ENCODE measurements at places on chromosomes 3 and 15. TPM values are rescaled to one million over a fixed set of nuclear protein-coding genes. Genes with fewer than 3 reads are reported as not detected.
A peak's percentile ranks its signal among the peaks of the same experiment; 100 is the strongest.

Gene MAP1A
- total RNA-seq, result 49.3 TPM

DNA sequence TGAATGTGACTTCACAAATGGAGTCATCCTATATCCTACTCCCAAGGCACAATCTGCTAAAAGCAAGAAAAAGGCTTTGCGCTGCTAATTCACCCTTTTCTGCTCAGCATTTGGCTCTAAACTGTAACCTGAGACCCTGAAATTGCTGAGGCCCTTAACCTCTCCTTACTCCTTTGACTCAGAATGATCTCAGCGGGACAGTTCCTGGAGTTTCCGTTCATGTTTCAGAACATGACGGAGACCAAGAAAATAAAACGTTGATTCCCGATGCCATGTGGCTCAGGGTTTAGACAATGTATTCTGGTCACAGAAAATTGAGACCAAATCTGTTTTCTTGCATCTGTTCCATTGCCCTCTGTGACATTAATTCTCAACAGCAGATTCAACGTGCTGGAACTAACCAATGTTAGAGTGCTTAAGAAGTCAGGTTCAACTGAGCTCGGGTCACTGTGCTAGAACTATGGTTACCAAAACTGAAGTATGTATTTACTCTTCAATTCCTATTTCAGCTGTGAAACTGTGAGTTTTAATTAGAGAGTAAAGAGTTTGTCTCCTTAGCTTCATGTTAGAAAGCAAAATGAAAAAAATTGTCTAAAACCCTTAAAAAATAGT is 45.4 kb upstream of the TMC3 start:
- no peak for DNase-seq
- H3K27ac ChIP-seq, result no peak overlapping the region
- H3K27me3 ChIP-seq, result no peaks in the 10 kb centered on the region
- no peak overlapping the region for H3K4me3 ChIP-seq
- H3K36me3 ChIP-seq, result no peaks in the 10 kb centered on the region

GRCh38 chr3:106282943-106283342 is 414.1 kb upstream of the CBLB start:
- no peaks in the 10 kb centered on the region for H3K27me3 ChIP-seq
- no peaks in the 10 kb centered on the region for H3K4me1 ChIP-seq
- DNase-seq, result no peak
- no peaks in the 10 kb centered on the region for H3K36me3 ChIP-seq

DNA sequence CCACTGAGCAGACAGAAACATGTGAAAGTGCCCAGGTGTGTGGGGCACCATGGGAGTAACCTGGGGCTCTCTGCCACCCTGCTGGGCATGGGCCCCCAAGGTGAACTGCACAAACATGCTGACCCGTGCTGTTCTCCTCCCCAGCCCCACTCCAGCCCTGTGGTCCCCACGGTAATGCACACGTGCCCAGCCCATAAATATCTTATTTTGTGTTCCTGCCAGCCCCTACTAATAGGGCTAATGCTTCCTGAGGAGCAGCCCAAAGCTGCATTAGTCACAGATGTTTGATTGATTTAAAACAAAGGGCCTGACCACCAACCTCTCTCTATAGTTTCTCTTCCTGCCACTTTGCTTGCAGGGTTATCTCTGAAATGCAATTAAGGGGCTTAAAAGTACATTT is 95.4 kb downstream of the ABHD5 start:
- no peak overlapping the region for H3K27ac ChIP-seq
- DNase-seq, result no peak
- H3K4me1 ChIP-seq, result no peaks in the 10 kb centered on the region
- no peak overlapping the region for H3K4me3 ChIP-seq
- H3K36me3 ChIP-seq, result no peaks in the 10 kb centered on the region

- H3K4me1 ChIP-seq, result no peaks in the 10 kb centered on the region
- H3K4me3 ChIP-seq, result no peak overlapping the region
- DNase-seq, result no peak
- no peak overlapping the region for H3K27ac ChIP-seq
These were observed 23.0 kb upstream of the BFSP2 start for GRCh38 chr3:133376810-133377209.

GRCh38 chr15:96347181-96348111 is 16.9 kb downstream of the NR2F2 start:
- no peak overlapping the region for H3K4me3 ChIP-seq
- H3K27ac ChIP-seq, result no peak overlapping the region
- H3K36me3 ChIP-seq, result no peaks in the 10 kb centered on the region
- DNase-seq, result peak; percentile 45
- no peaks in the 10 kb centered on the region for H3K27me3 ChIP-seq

DNA sequence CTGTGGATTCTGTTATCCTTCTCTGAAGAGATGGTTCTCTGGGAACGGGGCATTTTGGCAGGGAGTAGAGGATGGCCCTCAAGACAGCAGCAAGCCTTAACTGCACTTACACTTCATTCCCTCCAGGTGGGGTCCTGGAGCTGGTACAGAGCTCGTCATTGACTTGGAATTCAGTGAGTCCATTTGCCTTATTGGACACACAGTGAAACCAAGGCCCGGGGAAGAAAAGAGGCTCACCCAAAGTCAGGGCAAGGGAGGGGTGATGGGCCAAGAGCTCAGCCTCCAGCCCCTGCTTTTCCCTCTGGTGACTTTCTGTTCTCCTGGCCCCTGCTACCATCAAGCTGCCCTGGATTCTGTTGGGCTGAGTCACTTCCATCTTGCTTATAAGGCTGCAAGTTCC is 125.6 kb downstream of the ETFA start:
- no peak overlapping the region for H3K27ac ChIP-seq
- no peaks in the 10 kb centered on the region for H3K27me3 ChIP-seq
- DNase-seq, result no peak
- no peaks in the 10 kb centered on the region for H3K4me1 ChIP-seq
- no peaks in the 10 kb centered on the region for H3K36me3 ChIP-seq

DNA sequence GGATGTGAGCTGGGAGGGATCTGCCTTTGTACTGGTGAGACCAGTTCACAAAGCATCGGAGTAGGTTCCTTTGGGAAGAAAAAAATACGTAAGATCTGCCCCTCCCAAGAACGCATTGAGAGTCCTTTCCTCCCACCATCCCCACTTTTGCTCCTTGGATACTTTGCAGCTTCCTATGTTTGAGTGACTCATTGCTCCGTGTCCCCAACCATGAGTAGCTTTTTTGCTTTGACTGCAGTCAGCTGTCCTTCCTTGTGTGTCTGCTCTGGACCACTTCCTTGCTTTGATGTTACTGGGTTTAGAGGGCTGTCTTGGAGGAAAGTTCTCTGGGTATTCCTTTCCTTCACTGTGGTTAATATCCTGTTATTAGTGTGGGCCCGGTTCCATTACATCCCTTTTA is 43.2 kb upstream of the PTPN23 start:
- H3K4me3 ChIP-seq, result no peak overlapping the region
- peaks cover 13% of the 10 kb centered on the region for H3K36me3 ChIP-seq
- no peak for DNase-seq
- no peak overlapping the region for H3K27ac ChIP-seq

DNA sequence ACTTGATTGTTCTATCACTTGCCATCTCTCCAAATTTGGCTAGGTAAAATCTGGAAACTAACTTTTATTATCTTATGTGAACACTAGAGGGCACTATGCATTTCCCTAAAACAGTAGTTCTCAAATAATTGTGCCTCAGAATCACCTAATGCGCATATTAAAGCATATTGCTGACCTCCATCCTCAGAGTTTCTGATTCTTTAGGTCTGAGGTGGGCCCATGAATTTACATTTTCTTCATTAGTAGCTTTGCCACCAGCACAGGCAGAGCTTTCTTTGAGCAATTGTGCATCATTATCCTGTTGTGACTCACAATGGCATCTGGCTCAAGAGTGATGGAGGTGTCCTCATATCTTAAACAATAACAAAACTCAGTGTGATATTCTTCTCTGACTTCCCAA is 17.5 kb upstream of the BCHE start:
- H3K4me1 ChIP-seq, result no peaks in the 10 kb centered on the region
- no peak overlapping the region for H3K27ac ChIP-seq
- H3K36me3 ChIP-seq, result no peaks in the 10 kb centered on the region
- no peaks in the 10 kb centered on the region for H3K27me3 ChIP-seq
- no peak for DNase-seq
- H3K4me3 ChIP-seq, result no peak overlapping the region

DNA sequence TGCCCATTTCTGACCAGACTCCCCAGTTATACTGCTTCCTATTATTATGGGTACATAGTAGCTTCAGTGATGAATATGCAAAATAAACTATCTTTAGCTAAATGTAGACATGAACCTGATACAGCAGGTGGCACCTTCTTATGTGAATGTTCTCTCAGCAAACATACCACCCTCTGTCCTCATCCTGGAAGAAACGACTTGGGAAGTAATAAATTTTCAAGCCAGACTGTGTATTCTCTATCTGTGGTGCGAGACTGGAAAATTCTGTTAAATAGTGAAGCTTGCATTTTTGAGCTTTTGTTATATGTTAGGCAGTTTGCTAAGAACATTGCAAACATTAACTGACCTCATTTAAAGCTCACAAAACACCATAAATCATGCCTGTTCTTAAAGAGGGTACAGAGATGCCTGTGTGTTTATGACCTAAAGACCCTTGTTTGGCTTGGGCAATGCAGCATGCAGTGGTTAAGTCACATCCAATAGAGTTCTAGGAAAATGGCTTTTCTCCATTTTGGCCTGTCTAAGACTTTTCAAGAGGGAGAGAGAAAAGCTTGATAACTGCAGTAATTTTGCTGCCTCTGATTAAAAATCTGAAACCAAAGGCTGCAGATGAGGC is 287.1 kb downstream of the NEK10 start:
- no peaks in the 10 kb centered on the region for H3K36me3 ChIP-seq
- no peak for DNase-seq
- H3K27me3 ChIP-seq, result no peaks in the 10 kb centered on the region
- H3K27ac ChIP-seq, result no peak overlapping the region
- H3K4me1 ChIP-seq, result peaks cover 7% of the 10 kb centered on the region

GRCh38 chr3:171186383-171186782 is 159.9 kb upstream of the SLC2A2 start:
- DNase-seq, result no peak
- no peaks in the 10 kb centered on the region for H3K36me3 ChIP-seq
- H3K27me3 ChIP-seq, result no peaks in the 10 kb centered on the region
- H3K4me1 ChIP-seq, result peaks cover 5% of the 10 kb centered on the region

DNA sequence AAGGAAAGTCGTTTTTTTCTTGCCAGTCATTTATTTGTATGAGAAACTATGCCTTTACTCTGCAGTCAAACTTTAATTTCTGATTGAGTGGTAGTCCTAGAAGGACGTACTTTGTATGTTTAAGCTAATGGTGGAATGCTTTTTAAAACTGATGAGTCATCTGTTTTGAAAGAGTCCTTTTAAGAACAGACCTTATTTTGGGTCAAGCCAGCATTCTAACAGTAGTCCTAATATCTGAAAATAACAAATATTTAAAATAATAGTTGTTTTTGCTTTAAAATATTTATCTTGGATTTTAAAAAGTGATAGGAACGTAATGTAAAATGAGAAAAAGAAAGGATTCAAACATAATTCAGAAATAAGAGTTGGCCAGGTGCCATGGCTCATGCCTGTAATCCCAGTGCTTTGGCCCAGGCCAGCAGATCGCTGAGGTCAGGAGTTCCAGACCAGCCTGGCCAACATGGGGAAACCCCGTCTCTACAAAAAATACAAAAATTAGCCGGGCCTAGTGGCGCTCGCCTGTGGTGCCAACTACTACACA is 1.3 kb upstream of the LRRC58 start:
- H3K27me3 ChIP-seq, result no peaks in the 10 kb centered on the region
- no peaks in the 10 kb centered on the region for H3K4me1 ChIP-seq
- H3K36me3 ChIP-seq, result no peaks in the 10 kb centered on the region
- DNase-seq, result peak; percentile 73
- peak overlapping the region; percentile 3 for H3K27ac ChIP-seq

DNA sequence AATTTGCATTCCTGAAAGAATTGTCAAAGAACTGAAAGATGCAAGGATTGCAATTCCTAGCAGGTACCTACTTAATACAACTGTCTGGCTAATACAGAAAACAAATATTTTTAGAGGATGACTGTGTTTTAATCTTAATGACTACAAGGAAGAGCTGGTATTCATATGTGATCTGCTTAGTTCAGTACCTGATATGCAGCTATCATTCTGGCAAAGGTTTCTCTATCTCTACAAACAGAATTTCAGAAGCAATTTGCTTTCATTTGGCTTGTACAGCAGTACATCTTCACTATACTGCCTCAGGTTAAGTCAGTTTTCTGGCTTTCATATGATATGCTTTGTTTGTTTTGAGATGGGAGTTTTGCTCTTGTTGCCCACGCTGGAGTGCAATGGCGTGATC is 51.3 kb downstream of the TBL1XR1 start:
- no peak overlapping the region for H3K4me3 ChIP-seq
- DNase-seq, result no peak
- no peaks in the 10 kb centered on the region for H3K27me3 ChIP-seq

- no peaks in the 10 kb centered on the region for H3K27me3 ChIP-seq
- H3K36me3 ChIP-seq, result no peaks in the 10 kb centered on the region
- no peak for DNase-seq
- no peak overlapping the region for H3K27ac ChIP-seq
- H3K4me1 ChIP-seq, result no peaks in the 10 kb centered on the region
These were observed 52.7 kb upstream of the MRPL3 start for GRCh38 chr3:131555456-131555855.

DNA sequence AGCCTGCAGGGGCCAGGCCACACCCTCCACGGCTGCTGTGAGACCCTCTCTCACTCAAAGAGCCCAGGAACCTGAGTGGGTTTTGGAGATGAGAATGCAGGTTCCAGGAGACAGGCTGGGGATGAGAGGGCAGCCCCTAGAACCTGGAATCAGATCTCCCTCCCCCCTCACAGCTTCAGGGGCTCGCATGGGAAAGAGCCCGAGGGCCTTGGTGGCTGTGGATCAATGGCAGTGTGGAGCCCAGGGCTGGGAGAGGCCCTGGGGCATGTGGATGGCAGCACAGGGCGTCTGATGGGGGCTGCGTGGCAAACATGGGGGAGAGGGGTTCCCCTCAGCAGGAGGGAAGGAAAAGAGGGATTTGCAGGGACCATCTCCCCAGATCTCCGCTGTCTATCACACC is 112.8 kb upstream of the RPL32 start:
- peak overlapping the region; percentile 3 for H3K27ac ChIP-seq
- H3K4me3 ChIP-seq, result no peak overlapping the region
- DNase-seq, result no peak
- no peaks in the 10 kb centered on the region for H3K36me3 ChIP-seq
- H3K4me1 ChIP-seq, result peaks cover 18% of the 10 kb centered on the region

Data from aorta (tissue), 5 donors.